Mesothelial cell of epicardium (in vitro differentiated cells): ENCODE measurements at places on chromosomes 4 and X. TPM values are rescaled to one million over a fixed set of nuclear protein-coding genes. Genes with fewer than 3 reads are reported as not detected.

The CRMP1 gene
- total RNA-seq: 14.6 to 16.5 TPM (median 15.7 TPM) in 3 replicates

The ARSJ gene
- total RNA-seq: 3.1 to 3.8 TPM (median 3.3 TPM) in 3 replicates

The BEND2 gene
- not detected in 3 replicates for total RNA-seq

The DSPP gene
- total RNA-seq: not detected in 3 replicates

The IQCM gene
- 0.75 to 0.94 TPM (median 0.78 TPM) in 3 replicates for total RNA-seq

The FREM3 gene
- total RNA-seq: not detected in 3 replicates

The CXCL13 gene
- total RNA-seq: not detected in 3 replicates

The CHRDL1 gene
- 6.3 to 6.9 TPM (median 6.6 TPM) in 3 replicates for total RNA-seq

The UGT2A3 gene
- total RNA-seq: not detected in 3 replicates

The NXF2B gene
- not detected in 3 replicates for total RNA-seq

The AKAP14 gene
- not detected in 3 replicates for total RNA-seq
